ENCODE measurements at places on chromosomes 5 and 9. TPM values are rescaled to one million over a fixed set of nuclear protein-coding genes. Genes with fewer than 3 reads are reported as not detected.

The PIGO gene
- 8.6 TPM for total RNA-seq

The AJM1 gene
- total RNA-seq = 0.69 TPM

GRCh38 chr9:695252-695651 is 146.2 kb upstream of the DMRT1 start:
- no peak for DNase-seq

The PCDHB7 gene
- total RNA-seq = 3.2 TPM

DNA sequence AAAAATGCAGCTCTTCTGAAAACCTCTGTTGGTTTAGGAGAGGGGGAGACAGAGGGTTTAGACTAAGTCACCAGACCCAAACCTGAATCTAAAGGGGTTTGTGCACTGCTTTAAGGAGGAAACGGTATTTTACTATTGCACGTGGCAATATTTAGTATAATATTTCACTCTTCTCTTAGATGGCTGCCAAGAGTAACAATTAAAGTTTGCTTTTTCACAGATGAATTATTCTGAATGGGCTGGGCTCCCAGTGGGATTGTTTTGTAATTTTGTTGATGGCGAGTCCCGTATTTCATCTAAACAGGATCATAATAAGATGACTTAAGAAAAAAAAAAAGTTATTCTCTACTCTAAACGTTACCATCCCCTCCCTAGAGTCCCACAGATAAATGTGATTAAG is 245.4 kb downstream of the PCSK5 start:
- DNase-seq = no peak

DNA sequence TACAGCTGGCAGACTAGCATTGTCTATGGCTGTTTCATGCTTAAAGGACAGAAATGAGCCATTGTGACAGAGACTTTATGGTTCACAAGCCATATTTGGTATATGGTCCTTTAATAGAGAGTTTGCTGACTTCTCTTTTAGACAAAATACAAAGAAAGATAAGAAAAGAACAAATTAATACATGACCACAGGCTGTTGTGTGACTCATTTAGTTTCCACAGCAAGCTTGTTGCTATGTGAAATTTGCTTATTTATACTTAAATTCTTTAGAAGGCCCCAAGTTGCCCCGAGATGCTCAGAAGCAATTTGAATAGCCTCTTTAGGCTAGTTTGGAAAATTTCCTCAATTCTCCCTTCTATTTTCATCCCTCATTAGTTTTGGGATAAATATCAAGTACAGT is 315.3 kb upstream of the RPS23 start:
- no peak for DNase-seq

The C5orf58 gene
- not detected for total RNA-seq

GRCh38 chr5:92552206-92553160 is 1028.5 kb downstream of the NR2F1-AS1 start:
- peak; percentile 67 for DNase-seq

DNA sequence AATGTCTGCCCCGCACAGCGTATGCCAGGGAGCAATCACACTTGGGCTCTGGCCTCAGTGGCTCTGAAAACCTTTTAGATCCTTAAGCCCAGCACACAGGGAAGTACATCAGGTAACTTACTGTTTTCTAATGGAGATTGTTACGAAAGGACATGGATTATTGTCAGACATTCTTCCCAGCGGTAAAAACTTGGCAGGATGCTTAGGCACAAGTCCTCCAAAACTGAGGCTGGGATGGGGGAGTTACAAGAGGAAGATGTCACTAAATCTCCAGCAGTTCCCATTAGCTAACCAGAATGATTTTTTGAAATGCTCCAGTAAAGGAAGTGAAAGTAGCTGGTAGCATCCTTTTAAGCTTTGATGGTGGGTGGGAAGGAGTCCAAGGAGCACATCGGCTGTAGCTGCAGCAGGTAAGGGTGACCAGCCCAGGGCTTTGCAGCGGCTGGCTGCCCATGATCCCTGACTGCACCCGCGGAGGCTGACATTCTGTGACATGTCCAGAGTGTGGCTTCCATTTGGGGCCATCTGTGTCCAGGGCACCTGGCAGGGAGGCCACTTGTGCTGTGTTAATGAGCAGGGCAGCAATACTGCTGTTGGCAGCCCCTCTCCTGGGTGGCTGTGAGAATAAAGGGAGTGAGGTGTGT is 165.8 kb downstream of the GADD45G start:
- no peak for DNase-seq

- DNase-seq = no peak
Measured at GRCh38 chr5:169450464-169450863, 133.1 kb upstream of the SPDL1 start.

The FCN2 gene
- not detected for total RNA-seq

- no peak for DNase-seq
Measured at GRCh38 chr5:152642880-152643279, 237.8 kb upstream of the NMUR2 start.

DNA sequence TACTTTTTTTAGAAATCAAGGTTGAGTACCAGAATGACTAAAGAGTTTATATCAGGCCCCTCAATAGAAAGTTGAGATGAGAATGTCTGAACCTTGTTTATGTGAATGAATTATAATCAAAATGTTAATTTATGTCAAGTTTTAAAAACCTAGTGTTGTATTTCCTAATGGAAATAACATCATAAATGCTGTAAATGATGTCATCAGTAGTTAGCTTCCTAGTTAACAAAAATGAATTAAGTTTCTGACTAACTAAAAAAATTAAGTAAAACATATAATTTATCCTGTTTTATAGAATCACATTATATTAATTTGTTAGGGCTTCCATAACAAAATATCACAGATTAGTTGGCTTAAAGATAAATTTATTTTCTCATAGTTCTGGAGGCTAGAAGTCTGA is 45.0 kb upstream of the CCNH start:
- no peak for DNase-seq

The CSNK1A1 gene
- total RNA-seq = 343 TPM

DNA sequence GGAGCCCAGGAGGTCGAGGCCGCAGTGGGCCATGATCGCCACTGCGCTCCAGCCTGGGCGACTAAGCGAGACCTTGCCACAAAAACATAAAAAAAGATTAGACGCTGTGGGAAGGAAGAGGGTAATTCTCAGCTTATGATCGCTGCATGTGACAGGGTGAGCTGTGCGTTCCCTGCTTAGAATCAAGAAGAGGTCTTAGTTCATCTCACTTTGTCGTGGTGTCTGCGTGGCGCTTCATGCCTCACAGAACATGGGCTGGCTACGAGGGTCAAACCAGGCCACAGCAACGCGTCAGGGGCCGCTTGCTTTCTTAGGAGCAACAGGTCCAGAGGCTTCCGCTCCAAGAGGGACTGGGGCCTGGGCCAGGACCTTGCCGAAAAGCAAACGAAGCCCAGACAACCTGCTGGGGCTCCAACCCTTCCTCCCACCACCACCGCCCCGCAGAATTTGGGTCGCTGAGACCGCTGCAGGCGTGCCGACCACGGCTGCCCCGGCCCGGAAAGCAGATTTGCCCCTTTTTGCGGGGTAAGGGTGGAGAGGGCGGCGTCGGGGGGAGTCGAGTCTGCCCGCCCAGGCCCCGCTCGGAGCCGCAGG is 10.0 kb upstream of the GRIN1 start:
- no peak for DNase-seq

DNA sequence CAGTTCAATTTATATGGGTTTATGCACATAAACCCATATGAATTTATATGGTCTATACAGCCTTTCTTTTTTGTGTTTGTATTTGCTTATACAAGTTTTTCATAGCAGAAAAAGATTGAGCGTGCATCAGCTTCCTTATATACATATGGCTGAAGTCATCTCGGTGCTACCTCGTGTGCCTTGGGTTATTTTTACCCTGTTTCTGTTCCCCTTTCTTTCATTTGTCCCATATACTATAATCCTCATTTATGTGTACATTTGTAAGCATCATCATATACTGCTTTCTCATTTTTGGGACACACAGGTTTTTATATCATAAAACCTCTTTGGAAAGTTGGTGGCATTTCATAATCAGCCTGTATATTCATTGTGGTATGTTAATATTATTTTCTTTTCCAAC is 107.8 kb upstream of the ADAMTSL1 start:
- no peak for DNase-seq

- DNase-seq = no peak
Measured at GRCh38 chr5:123700624-123701287, 188.8 kb downstream of the CSNK1G3 start.

- DNase-seq = no peak
Measured at GRCh38 chr5:14810282-14810681, 61.3 kb downstream of the ANKH start.

DNA sequence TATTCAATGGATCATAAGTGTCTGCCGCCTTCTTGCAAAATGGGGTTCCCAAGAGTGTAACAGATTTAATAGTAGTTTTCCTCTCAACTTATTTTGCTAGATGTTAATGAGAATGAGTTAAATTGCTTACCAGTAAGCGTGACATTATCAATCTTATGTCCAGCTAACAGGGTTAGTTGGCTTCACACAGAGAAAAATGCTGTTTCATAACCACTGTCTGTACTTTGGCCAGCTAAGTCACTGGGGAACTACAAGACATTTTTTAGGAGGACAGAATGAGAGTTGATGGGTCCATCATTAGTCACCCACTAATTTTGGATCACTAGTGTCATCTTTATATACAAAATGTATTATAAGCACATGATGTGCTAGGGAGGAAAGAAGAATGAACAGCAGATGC is 1.4 kb downstream of the CDC37L1 start:
- DNase-seq = no peak

The PDLIM4 gene
- total RNA-seq = 17.4 TPM

- no peak for DNase-seq
Measured at GRCh38 chr9:72427801-72428200, 62.8 kb upstream of the ZFAND5 start.

DNA sequence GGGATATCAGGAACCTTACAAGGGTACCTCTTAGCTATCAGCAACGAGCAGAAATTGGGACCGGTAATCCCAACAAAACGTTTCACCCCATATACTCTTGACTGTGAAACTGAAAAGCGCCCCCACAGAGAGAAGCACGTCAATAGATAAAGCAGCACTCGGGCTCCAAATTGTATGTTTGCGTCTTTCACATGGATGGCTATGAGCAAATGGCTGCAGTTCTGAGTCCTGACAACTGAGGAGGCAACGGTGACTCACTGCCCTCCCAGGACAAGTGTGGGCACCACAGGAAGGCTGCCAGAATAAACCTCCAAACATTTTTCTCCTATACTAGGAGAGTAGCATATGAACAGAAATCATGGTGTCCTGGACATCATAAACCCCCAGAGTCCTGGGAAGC is 36.6 kb downstream of the SEMA4D start:
- no peak for DNase-seq

DNA sequence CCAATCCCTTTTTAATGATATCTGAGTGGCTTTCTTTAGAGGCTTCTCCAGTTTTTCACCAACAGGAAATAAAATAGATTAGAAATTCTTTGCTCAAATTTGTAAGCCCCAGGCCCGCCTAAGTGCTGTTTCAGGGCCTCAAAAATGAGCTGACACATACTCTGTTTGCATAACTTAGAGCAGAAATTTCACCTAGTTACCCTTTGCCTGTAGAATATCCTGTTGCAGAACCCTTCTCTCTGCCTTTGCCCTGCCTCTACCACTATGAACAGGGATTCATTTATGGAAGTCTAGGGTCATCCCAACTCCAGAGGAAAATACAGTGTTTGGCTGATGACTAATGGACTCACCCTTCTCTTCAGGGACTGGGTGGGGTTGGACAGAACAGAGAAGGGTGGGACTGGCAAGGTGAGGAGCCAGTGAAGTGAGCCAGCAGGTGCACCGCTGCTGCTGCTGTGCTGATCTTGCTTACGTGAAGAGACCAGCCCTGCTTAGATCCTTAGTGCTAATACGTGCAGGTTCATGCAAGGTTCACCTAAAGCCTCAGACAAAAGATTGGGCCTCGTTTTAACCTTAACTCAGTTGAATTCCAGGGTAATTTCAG is 22.8 kb downstream of the OSTF1 start:
- DNase-seq = no peak

- DNase-seq = no peak
Measured at GRCh38 chr5:10801931-10802666, 41.1 kb upstream of the DAP start.

DNA sequence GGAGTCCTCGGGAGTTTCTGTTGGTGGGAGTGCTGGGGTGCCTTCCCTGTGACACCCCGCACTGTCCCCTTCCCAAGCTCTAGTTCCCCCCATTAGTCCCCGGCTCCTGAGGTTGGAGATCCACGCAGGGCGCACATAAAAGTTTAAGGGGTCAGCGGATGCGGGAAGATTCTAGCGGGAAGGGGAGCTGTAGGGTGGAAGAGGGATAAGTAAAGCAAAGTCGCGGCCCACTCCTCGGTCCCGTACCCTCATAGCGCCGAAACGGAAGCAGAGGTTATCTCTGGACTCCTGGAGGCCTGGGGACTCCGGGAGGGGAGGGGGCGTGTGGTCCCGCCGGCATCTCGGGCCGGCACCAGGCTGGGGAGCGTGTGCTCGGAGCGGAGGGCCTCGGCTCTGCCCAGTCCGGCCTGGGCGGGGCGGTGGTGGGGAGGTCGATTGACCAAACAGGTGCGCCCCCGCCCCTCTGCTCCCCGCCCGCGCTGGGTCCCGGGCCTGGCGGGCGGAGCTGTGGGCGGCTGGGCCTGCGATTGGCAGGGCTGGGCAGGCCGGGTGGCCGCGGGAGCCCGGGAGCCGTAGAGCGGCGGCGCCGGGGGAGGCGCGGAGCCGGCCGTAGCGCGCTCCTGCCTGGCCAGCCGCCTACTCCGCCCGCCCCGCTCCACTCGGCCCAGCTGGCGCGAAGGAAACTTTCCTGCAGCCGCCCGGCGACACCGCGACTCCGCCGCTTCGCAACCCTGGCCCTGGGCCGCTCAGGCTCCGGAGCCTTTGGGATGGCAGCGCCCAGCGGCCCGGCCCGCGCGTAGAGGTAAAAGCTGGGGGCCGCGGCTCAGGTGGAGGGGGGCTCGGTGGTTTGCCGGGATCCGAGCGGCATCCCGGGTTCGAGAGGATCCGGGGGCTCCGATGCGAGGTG is 52.2 kb upstream of the DAB2IP start:
- DNase-seq = no peak

DNA sequence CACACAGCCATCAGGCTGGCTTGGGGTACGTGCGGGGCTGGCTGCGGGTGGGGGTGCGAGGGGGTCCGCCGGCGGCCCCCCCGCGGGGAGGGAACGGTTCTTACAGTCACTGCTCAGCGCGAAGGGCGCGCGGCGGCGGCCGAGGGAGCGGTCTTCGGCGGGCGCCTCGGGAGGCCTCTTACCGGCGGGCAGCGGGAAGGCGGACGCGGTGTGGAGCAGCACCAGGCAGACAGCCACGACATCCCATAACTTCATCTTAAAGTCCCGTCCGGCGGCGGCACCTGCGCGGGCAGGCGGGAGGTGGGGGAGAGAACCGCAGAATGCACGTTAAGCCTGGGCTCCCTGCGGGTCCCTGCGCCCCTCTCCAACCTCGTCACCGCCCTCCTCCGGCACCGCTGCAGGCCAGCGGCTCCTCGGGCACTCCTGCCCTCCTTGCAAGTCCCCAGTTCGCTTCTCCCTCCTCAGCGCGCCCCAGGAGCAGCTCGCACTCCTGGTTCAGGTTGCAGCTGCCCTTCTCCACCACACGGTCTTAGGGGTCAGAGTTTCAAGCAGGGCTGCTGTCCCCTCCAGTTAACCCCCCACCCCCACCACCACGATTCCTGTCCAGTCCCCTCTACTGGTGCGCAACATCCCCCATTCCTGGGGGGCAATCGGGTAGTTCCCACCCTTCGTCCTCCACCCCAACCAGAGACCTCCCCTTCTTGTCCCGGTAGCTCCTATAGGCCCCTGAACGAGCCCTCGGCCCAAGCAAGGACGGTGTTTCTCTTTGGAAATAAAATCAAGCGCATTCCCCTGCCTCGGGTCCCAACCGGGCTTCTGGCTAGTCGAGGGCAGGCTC is 5.1 kb downstream of the GDNF start:
- DNase-seq = no peak

GRCh38 chr9:109816490-109816889 is 36.5 kb downstream of the PALM2AKAP2 start:
- DNase-seq = no peak

GRCh38 chr9:37197158-37198038 is 77.0 kb downstream of the ZCCHC7 start:
- no peak for DNase-seq
